SJCRH30 (cell line): ENCODE measurements at places on chromosomes 4 and X.

DNA sequence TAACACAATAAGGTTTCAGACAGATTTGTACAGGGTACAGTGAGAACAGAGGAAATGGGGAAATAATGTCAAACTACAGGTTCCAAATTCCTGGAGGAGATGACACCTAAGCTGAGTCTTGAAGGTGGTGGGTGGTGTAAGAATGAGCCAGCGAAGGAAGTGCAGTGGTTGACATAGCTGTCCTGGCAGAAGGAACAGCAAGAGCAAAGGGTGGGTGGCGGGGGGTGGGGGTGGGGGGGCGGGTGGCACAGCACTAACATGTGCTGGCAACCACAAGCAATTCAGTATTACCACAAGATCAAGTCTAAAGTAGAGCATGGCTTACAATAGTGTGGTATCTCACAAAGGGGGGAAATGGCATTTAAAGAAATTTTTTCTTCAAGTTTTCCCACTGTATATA lies 13.1 kb upstream of the G3BP2 start:
- no peak for DNase-seq

DNA sequence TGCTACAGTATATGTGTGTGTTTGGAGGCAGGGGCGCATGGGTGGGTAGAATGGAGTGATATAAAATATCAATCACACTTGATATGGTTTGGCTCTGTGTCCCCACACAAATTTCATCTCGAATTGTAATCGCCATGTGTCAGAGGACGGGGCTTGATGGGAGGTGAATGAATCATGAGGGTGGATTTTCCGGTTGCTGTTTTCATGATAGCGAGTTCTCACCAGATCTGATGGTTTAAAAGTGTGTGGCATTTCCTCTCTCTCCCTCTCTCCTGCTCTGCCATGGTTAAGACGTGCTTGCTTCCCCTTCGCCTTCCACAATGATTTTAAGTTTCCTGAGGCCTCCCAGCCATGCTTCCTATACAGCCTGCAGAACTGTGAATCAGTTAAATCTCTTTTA lies 14.8 kb downstream of the SOWAHB start:
- DNase-seq: no peak

- DNase-seq: no peak
Observed at GRCh38 chr4:58761563-58761962, 1651.4 kb upstream of the IGFBP7 start.

GRCh38 chr4:76388160-76388908 lies 32.6 kb downstream of the CCDC158 start:
- DNase-seq: peak; percentile 9

DNA sequence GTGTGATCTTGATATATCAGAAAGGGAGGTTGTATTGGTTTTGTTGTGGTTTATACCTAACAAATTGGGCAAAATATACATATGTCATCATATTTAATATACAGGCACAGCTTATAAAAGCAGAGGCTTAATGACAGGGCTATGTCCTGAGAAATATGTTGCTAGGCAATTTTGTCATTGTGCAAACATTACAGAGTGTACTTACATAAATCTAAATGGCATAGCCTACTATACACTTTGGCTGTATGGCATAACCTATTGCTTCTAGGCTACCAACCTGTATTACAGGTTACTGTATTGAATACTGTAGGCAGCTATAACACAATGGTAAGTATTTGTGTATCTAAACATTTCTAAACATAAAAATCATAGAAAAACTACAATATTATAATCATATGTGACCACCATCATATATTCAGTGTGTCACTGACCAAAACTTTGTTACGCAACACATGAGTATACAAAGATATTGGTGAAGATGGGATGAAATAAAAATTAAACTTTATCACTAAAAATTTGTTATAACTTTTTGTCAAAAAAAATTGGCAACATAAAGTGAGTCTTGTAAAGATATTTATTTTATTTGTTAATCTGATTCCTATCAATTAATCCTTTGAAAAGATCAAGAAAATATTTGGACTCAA lies 414.0 kb upstream of the HS3ST1 start:
- no peak for DNase-seq

GRCh38 chr4:114161809-114162208 lies 182.4 kb upstream of the ARSJ start:
- DNase-seq: no peak

- no peak for DNase-seq
Observed at GRCh38 chrX:576904-577560, 53.6 kb upstream of the SHOX start.

DNA sequence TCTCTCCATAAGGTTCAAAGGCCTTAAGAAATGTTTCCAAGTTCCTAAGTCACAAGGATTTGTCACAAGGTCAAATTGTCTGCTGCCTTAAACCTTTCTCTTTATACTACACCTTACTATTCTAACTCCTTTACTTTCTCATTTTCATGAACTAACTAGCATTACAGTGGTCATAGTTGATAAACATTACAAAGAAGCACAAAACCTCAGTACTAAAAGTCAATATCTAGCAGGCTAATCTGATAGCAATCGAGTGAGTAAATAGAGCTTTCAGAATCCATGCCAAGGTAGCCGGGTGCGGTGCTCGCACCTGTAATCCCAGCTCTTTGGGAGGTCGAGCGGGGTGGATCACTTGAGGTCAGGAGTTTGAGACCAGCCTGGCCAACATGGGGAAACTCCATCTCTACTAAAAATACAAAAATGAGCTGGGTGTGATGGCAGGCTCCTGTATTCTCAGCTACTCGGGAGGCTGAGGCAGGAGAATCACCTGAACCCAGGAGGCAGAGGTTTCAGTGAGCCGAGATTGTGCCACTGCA lies 510.0 kb downstream of the GBA3 start:
- no peak for DNase-seq

DNA sequence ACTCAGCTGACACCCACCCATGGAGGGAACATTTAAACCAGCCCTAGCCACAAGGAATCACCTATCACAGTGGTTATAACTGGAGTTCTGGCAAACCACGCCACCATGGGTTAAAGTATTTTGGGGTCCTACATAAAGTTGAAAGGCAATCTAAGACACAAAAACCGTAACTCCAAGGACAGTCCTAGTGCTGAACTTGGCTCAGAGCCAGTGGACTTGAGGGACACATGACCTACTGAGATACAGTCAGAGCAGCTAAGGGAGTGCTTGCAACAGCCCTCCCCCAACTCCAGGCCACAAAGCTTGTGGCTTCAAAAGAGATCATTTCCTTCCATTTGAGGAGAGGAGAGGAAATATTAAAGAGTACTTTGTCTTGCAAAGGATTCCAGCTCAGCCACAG lies 300.5 kb downstream of the FGF13 start:
- DNase-seq: peak; percentile 18

DNA sequence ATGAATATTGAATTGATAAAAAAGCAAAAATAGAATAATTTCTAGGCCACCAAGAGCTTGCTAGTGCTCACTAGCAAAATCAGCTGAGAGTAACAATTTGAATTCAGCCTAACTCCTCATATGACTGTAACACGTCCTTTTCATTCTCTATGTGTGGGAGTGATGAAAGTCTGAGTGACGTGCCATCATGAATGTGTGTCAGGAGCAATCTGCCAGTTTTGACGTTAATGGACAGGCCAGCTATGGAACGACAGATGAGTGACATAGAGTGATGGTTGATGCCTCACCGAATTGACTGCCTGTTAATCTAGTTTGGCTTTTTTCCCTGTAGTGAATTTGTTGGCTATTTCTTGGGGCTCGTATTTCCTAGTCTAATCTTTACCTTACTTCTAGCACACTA lies 200.7 kb downstream of the TLL1 start:
- DNase-seq: no peak
